ENCODE measurements at places on chromosomes 11 and 22.

- DNase-seq, result no peak
Observed at GRCh38 chr11:19218786-19219460, 17.1 kb upstream of the CSRP3 start.

- no peak for DNase-seq
Observed at GRCh38 chr22:50361222-50361621, 18.1 kb downstream of the PPP6R2 start.

GRCh38 chr11:84930863-84931262 is 696.3 kb downstream of the DLG2 start:
- no peak for DNase-seq

- DNase-seq, result no peak
Observed at GRCh38 chr11:130718120-130718519, 198.2 kb downstream of the SNX19 start.

DNA sequence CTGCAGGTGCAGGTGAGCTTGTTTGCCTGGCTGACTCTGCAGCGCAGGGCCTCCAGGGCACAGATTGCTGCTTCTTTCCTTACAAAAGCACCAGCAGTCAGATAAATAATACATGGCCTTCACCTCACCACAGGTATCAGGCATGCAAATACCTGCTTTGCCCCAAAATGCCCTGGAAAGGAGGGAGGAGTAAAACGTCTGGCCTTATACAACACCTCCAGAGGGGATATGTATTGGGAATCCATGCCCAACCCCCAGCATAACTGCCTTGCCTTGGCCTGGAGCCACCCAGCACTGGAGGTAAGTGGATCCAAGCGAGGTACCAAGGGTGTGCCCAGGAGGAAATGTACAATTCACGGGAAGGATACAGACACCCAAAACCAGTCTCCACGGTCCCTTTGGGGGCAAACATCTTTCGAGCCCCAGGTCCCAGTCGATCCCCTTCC is 860 bp downstream of the TMEM184B start:
- DNase-seq, result no peak

DNA sequence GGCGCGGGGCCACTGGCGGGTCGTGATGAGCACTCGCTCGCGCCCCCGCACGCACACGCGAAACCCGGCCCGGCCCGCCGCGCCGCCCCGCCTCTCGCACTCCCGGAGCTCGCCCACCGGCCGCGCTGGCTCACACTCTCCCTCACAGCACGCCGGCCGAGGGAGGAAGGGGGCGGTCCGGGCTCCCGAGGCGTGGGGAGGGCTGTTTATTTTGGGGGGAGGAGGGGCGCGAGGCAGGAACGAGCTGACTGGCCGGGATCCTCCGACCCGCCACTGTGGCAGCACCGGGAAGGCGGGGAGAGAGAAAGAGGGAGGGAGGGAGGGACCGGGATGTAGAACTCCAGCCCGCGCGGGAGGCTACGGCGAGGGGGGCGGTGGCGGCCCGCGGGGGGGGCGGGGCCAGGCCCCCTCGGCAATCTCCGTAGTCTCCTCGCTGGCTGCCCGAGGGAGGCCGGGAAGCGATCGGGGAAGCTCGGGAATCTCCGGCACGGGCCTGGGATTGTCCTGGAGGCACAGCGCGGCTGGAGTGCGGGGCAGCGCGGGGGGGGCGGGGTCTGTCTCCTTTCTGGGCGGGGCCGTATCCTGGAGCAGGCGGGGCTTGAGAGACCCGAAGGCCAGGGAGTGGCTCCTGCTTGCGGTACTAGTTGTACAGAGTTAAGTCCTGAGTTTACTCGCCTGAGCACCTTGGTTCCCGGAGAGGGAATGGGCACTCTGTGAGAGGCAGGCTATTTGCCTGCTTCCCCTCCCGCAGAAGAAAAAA is at the start of gene RBFOX2:
Gene RBFOX2, minus strand, starts transcription at position 179 of the 760 bp plus-strand sequence. CDS start 399 bp downstream, outside the sequence.
- DNase-seq, result peak; percentile 75

DNA sequence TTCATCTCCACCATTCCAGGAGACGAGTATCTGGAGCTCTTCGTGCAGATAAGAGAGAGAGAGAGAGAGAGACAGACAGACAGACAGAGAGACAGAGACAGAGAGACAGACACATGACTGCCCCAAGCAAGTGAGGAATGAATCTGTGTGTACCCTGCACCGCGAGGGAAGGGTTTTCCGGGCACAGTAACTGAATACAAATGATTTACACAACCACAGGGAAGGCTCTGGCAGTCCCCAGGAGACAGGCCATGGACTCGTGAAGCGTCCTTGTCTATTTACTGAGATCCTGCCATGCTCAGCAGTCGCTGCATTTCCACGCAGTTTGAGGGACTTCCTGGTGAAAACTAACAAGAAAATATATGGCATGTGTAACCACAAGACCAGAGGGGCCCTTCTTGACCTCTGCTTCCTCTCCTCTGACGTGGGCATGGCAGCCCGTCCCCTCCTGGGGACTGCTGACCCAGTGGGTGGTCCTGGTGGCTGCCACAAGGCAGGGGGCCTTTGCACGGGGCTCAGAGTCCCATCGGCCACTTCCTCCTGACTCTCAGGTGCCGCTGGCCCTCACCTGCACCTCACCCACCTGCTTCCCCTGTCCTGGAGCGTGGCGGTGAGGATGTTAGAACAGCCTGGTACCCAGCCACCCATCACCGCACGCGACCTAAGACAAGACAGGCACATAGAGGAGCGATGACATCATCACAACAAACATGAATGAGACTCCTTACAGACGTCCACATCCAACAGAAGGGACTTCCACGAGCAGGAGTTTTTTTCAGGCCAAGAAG is 75.9 kb downstream of the PHF21B start:
- no peak for DNase-seq

DNA sequence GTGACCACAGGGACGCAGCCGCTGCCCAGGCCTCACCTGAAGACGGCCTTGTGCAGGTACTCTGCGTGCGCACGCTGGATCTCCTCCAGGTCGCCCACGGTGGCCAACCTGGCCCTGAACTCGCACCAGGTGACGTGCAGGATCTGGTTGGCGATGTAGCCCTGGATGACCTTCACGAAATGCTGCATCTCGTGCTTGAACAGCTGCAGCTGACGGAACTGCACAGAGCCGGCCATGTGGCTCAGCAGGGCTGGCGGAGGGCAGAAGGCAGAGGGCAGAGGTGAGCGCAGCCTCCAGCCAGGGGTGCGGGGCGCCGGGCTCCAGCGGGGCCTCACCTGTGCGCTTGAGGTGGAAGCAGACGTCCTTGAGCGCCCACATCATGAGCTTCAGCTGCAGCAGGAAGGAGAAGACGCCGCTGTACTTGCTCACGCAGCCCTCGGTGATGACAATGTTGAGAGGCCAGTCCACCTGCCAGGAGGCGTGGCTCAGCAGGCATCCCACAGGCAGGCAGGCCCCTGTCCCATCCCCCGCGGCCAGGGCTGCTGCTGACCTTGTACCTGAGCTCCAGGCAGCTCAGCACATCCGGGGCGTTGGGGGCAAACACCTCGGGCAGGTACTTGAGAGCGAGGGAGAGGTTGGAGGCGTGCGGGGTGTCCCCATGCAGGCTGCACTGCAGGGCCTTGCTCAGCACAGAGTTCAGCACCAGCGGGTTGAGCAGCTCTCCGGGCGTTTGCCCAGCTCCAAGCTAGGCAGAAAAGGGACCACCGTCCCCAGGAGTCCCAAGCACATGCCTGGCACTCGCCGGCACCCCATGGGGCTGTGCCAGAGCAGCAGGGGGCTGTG is 17.6 kb downstream of the SELENOO start:
- DNase-seq, result no peak

- no peak for DNase-seq
Observed at GRCh38 chr11:6991227-6991626, 28.9 kb downstream of the ZNF214 start.
